ENCODE measurements at places on chromosomes 3 and 15.

DNA sequence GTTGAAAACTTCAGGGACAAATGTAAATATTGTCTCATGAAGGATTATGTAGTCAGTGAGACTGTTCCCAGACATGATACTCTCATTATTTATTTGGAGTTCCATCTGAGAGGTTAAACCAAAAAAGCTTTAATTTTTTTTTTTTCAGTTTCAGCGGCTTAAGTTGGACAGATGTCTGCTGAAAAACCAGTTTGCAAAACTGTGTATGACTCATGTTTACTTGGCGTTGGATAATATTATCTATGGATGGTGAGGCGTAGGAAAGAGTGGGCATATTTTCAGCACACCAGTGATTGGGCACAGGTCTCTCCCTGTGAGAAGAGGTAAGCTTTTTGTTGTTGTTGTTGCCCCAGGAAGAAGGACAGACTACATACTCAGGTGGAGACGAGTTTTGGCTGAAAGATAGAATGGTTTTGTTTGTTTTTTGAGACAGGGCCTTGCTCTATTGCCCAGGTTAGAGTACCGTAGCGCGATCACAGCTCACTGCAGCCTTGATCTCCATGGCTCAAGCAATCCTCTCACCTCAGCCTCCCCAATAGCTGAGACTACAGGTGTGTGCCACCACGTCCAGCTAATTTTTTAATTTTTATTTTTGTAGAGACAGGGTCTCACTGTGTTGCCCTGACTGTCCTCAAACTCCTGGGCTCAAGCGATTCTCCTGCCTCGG is 16.4 kb upstream of the ANXA2 start:
- DNase-seq, result no peak

DNA sequence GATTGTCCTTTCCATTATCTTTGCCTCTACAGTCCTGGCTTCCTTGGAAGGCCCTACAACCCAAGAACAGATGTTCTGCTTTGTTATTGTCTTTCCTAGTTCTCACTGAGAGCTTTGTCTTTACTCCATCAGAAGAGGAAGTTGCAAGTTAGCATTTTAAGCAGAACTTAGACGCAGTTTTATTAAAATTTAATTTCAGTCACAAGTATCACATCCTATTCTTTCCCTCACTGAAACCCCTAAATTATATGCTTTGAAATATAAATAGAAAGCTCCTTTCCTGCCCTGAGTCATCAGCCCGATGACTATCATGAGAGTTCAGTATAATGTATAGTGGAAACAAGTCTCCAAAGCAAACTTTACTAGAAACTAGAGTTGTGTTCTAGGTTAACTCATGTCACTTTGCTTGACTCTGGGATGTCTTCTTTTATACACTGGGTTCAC is 291.2 kb upstream of the RBMS3 start:
- DNase-seq, result no peak

DNA sequence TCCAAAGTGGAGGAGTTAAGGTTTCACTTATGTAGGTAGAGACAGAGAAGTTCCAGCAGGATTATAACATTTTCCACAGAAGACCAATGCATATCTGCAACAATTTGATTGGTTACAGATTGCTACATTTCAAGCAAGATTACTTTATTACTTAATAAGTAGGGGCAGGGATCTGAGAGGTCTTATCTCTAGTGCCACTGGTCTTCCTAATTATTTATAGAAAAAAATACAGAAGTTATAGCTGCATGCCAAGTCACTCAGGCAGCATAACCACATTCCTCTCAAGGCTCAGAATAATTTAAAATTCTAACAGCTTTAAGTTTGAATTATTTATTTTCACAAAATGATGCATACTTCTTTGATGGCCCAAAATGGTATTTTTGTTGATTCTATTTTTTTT is 30.5 kb downstream of the RAD54L2 start:
- no peak for DNase-seq

DNA sequence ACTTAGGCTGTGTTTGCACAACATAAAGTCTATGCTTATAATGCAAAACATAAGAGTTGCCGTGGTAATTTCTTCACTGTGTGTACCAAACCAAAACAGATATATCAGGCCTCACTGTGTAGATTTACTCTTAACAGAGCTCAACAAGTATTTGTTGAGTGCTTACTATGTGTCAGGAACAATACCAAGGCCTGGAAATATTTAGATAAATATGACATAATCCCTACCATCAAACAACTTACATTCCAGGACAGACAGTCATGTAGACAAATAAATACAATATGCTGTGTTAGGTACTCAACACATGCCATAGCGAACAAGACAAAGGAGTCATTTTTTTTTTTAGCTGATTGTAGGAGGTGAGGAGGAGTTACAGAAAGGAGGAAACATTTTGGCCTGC is 554.0 kb downstream of the NSUN3 start:
- DNase-seq, result no peak

DNA sequence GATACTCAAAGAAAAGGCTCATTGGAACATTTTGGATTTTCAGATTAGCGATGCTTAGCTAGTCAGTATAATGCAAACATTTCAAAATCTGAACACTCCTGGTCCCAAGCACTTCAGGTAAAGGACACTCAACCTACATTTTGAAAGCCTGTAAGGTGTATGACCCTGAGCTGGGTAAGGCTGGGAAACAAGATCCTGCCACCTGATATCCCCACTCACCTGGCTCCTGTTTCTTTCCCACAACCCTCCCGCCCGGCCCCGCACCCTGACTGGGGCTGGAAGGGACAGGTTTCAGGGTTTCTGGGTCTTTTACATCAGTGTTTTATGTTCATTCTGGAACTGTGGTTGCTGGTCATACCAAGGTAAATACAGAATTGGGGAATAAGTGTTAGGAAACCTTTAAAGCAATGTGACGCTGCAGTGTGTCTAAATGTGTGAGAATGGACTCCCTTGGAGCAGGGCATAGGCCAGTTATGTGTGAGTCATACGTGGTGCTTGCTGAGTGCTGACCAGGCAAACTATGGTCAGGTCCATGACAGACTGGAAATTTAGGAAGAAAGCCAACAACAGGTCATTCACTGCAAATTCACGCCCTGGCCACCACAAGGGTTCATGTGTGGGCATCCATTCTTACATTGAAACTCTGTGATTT is 22.9 kb downstream of the CTXND1 start:
- DNase-seq, result no peak

- DNase-seq, result no peak
Measured at GRCh38 chr3:23735535-23736326, 70.0 kb upstream of the UBE2E1 start.

DNA sequence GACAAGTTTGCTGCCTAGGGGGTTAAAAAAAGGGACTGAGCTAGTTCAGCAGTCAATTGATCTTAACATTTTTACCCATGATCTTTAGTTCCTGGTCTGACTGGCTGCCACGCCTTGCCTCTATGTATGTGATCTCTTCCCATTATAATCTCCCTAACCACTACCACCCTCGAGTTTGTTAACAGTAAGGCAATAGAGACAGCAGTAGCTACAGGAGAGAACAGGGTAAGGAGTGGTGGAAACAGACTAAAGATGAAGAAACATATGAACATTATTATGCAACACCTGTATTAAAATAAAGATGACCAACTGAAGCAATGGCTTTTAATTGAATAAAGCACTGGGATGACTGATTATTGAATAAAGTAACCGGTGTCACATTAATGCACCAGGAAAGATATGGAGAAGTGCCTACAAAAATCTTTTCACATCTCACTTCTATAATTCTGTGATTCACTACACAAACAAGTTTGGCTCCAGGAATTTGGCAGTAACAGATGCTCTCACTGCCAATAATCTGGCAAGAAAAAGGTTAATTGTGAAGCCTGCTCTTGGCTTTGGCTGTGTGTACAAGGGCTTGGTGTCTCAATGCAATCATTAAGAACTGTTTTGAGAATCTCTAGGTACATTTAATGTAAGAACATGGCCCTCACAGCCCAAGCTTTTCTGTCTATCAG is 95.7 kb downstream of the HHLA2 start:
- no peak for DNase-seq

DNA sequence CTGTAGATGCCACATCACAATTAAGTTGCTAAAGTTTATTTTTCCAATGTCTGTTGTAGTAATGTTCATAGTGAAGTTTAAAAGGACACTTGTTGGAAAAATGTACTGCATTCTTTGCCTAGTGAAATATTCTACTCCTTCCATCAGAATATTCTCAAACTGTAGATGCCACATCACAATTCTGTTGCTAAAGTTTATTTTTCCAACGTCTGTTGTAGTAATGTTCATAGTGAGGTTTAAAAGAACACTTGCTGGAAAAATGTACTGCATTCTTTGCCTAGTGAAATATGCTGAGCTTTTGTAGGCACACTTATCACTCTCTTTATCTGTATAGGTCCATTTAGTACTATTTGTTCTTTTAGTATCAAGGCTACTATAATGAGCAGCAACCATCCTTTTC is 836.1 kb downstream of the NAALADL2 start:
- no peak for DNase-seq

- no peak for DNase-seq
Measured at GRCh38 chr3:159608311-159608710, 380.3 kb upstream of the IL12A start.

DNA sequence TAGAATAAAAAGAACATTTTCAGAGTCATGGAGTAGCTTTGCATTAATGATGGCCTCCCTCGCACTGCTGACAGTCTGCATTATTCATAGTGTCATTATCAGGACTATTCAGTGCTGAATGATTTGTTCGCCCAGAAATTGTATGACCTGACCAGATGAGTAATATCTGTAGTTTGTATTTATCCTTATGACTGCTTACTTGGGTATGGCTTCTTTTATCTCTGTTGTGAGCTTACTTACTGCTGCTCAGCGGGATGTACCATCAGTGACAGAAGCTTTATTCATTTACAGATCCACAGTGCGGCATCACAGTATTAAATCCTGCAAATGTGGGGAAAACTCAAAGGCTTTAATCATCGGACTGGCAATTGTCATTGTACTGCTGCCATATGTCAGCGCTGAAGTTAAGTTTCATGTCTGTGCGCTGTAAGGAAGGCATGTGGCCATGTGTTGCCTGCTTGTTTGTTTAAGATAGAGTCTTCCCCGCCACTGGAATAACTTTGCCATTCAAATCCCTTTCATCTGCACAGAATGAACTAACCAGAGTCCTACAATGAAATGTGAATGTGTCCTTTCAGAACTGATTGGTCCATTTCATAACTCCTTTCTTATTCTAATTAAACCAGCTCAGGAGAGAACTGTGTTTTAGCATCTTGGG is 262.2 kb downstream of the CHL1 start:
- no peak for DNase-seq

DNA sequence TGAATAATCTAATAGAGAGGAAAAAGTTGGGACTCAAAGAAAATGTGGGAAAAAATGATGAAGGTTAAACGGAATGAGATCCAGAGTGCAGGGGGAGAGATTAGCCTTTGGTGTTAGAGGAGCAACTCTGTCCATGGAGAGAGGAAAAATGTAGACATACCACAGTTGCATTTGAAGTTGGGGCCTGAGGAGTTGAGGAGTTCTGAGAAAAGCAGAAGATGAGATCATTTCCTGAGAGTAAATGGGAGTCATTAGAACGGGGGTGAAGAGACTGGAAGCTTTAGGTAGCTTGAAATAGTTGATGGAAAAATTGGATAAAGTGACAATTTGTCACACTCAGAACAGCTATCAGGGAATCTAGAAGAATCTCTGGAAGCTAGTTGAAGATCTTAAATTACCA is 7.3 kb downstream of the CCR5AS start:
- no peak for DNase-seq

DNA sequence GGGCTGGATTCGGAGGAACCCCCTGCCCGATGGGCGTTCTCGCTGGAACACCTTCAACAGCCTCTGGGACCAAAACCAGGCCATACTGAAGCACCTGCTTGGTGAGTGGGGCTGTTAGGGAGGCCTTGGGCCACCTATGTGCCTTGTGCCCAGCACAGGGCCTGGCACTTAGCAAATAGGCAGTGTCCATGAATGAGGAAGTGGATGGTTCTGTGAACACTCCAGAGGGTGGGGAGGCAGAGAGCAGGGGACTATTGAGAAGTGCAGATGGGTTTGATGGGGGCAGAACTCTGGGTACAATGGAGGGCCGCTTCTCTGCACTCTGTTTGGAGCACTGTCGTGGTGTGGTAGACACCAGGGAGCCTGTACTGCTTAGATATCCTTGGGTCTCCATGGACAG is 1.5 kb downstream of the ECE2 start:
- no peak for DNase-seq

DNA sequence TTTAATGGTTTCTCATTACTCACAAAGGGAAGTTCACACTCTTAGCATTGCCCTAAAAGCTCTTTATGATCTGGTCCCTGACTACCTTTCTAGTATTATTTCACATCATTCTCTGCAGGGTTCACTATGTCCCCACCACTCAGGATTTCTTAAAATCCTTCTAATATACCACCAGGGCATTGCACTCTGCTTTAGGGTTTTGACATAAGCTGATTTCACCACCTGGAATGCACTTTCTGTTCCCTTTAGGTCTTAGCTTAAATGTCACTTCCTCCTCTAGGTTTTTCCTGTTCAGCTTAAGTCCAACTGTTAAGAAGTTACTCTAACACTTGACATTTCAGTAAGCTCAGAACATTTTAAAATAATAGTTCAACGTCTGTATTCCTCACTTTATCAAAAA is 81.7 kb downstream of the HCN4 start:
- no peak for DNase-seq

DNA sequence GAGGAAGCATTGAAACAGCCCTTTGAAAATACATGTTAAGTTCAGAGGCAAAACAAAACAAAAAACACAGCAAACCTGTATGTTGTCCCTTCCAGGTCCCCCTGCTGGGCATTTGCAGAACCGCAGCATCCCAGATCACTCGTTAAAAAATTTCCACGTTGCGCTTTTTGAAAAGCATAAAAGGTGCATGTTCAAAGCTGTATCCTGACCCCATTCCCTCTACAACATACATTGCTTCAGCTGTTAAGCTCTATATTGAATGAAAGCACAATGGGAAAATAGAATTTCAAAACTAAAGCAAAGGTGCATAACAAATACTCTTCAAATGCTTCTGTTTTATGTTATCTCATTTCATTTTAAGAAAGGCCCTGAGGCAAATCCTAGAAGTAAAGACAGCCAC is 328.3 kb downstream of the THSD4 start:
- peak; percentile 12 for DNase-seq

DNA sequence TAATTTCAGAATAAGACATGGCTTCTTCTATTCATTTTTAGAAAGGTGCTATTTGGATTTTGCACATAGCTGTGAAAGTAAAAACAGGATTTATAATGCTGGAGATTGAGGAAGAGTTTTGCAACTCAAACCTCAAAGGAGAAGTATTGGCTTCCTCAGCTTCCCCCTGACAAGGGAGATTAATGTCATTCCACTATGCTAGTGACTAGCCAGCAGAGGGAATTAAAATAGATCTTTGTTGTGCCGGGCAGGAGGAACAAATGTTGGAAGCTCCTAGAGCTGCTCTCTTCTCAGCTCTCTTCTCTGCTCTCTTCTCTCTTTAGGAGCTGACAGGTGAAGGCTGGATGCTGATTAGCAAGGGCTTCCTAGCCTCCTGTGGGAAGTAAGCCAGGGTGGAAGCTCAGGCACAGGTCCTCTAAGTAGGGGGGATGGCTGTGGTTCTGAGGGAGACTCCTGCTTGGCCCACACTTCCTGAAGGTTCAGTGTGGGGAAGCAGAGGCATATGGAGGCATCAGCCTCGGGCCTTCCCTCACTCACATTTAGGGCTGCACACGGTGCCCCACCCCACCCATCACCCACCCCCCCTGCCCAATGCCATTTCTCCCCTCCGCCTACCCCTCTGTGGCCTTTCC is 29.6 kb downstream of the CX3CR1 start:
- no peak for DNase-seq

Data from activated T-cell treated with anti-CD3 and anti-CD28 coated beads for 4 hours (primary cell).